ENCODE measurements at places on chromosomes 7 and 10.

- peak; percentile 9 for DNase-seq
Measured at GRCh38 chr10:89428877-89429276, 14.5 kb downstream of the IFIT5 start.

- no peak for DNase-seq
Measured at GRCh38 chr7:4706384-4707216, 24.5 kb downstream of the FOXK1 start.

GRCh38 chr10:59706851-59707797, 2.5 kb downstream of the SLC16A9 start:
- no peak for DNase-seq

- DNase-seq: no peak
Measured at GRCh38 chr7:79806161-79806734, 328.4 kb upstream of the GNAI1 start.

- no peak for DNase-seq
Measured at GRCh38 chr7:30911561-30911969, at the start of gene AQP1. AQP1 (plus strand) TSS chr7:30911853; CDS start chr7:30911910, 57 bp downstream.

- DNase-seq: no peak
Measured at GRCh38 chr7:155258226-155258560, 39.5 kb upstream of the INSIG1 start.

DNA sequence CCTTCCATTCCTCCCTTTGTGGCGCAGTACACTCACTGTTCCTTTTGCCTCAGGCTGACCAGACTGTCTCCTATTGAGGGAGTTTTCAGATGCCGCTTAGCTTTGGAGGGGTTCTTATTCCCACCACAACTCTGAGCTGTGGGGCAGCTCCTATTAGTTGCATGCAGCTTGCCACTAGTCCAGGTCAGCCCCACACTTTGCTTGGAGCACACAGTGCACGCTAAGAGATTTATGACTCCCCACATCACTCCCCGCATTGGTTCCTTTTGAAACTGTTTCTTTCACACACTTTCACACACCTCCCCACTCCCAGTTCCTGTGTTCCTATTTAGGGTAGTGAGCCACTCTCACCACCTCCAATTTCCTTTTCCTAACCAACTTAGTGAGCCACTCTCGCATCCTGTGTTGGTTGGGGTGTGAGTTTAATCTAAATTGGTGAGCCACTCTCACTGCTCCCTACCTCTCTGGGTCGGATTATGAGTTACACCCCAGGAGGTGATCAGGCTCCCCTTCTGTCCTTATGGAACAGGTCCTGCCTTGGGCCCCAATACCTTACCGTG, 10.4 kb upstream of the ZNF485 start:
- no peak for DNase-seq

DNA sequence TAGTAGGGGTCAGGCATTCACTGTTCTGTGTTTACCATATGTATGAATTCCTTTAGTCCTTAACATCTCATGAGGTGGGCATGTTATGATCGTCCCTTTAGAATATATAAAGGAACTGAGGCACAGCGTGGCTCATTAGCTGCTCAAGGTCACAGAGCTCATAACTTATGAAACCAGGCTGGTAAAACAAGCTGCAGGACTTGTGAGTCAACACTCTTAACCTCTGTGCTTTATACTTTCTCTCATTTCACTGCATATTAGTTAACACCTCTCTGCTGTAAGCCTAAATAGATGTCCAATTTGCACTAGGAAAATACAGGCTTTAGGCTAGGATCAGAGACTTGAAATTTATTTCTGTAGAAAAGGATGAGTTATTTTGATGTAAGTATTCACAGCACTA, 180.3 kb upstream of the HDAC9 start:
- DNase-seq: no peak

DNA sequence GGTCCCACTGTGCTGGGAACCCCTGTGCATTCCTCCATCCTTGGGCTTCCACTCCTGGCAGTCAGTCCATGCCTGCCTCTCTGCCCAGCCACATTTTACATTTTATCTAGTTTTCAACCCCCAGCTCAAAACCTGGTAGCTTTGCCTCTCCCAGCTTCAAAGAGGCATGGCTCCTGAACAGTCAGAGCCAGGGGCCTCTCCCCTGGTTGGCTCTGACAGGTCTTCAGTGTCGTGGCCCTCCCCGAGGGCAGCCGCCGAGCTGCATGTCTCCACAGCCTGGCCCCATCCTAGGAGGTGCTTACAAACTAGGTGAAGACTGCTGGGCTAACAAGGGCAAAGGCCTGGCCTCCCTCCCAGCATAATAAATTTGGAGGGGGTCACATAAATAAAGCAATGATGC, 14.8 kb downstream of the COBL start:
- no peak for DNase-seq

- no peak for DNase-seq
Measured at GRCh38 chr10:120978589-120979252, 127.6 kb downstream of the WDR11 start.

GRCh38 chr7:35448486-35448885, 194.6 kb upstream of the TBX20 start:
- DNase-seq: no peak

DNA sequence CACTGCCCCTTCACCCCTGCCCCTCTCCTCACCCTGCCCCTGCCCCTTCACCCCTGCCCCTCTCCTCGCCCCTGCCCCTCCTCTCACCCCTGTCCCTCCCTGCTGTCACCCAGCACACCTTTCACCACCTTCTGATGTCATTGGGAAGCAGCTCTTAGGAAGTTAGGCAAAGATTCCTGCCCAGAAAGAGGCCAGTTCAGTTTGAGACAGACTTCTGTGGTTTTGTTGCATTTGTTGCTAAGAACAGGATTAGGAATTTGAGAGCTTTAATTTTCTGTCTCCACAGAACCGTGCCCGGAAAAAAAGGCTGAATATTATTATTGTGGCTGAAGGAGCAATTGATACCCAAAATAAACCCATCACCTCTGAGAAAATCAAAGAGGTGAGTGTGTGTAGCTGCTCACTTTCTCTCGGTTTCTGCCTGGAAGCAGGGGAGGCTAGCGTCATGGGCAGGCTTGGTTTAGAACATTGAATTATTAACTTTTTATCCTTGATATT, 39.6 kb downstream of the PFKP start:
- no peak for DNase-seq

DNA sequence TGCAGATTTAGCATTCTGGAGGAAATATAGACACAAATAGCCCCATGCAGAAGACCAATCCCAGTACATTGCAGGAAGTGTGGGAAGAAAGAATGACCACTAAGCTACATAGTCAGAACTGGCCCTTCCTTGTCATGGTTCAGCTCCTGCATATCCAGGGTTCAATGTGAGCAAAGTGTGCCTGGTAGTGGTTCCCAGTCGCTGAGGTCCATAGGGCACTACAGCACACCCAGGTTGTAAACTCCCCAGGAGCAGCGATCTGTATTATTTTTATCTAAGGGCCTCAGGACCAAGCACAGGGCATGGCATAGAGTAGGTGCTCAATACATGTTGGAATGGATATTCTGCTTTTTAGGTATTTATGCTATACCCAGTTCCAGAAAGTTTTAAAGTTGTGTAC, 114.4 kb downstream of the RTKN2 start:
- no peak for DNase-seq

DNA sequence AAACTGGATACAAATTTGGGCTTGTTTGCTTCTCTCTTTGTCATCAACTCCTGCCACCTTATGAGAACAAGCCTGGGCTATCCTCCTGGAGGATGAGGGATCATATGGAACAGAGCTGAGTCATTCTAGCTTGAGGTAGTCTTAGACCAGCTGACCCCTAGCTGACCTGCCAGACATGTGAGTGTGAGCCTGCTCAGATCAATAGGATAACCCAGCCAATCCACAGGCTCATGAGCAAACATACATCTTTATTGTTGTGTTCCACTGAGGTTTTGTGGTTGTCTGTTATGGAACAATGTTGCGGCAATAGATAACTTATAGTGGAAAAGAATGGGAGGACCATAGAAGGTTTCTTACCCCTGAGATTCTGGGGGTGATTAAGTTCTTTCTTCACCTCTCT, 54.5 kb upstream of the FAM180A start:
- no peak for DNase-seq

DNA sequence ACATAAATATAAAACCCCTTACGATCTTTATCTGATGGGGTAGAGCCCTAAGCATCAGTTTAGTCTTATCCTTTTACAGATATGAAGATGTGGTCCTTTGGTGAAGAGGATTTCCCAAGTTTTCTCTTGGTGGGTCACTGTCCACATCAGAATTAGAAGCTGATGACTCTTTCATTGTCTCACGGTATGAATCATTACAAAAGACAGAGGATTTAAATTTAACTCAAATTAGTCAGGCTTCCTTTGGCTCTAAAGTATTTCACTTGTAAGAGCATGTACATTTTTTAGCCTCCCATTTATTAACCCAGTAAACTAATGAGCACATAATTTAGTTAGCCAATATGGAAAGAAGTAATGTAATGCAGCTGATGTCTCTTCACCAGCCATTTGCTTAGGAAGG, 49.9 kb upstream of the TMEM26 start:
- no peak for DNase-seq

- DNase-seq: no peak
Measured at GRCh38 chr10:80684259-80684658, 146.6 kb downstream of the SH2D4B start.

DNA sequence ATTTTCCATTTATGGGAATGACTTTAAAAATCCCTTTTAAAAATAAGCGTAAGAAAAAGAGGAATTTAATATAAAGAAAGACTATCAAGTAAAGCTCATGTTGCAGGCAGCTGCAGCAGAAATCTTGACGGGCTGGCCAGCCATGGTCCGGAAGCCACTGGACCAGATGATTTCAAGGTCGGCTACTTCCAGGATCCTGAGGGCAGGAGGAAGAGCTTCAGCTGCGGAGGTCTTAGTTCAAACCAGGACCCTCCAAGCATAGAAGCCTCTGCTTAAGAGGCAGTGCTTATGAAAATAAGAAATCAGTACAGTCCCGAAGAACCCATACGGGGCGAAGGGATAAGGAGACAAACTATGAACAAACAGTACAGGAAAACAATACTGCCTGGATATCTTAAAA, 220.2 kb upstream of the CELF2 start:
- no peak for DNase-seq

DNA sequence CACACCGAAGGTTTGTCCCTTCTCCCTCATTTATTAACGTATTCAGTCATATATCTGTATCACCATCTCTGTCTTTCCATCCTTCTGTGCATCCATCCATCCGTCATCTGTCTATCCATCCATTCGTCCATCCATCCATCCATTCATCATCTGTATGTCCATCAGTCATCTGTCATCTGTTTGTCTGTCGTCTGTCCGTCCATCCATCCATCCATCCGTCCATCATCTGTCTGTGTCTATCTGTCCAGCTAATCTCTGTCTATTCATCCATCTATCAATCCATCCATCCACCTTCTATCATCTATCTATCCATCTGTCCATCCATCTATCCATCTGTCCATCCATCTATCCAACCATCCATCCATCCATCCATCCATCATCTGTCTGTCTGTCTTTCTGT, 213.9 kb downstream of the TYW1 start:
- DNase-seq: no peak

DNA sequence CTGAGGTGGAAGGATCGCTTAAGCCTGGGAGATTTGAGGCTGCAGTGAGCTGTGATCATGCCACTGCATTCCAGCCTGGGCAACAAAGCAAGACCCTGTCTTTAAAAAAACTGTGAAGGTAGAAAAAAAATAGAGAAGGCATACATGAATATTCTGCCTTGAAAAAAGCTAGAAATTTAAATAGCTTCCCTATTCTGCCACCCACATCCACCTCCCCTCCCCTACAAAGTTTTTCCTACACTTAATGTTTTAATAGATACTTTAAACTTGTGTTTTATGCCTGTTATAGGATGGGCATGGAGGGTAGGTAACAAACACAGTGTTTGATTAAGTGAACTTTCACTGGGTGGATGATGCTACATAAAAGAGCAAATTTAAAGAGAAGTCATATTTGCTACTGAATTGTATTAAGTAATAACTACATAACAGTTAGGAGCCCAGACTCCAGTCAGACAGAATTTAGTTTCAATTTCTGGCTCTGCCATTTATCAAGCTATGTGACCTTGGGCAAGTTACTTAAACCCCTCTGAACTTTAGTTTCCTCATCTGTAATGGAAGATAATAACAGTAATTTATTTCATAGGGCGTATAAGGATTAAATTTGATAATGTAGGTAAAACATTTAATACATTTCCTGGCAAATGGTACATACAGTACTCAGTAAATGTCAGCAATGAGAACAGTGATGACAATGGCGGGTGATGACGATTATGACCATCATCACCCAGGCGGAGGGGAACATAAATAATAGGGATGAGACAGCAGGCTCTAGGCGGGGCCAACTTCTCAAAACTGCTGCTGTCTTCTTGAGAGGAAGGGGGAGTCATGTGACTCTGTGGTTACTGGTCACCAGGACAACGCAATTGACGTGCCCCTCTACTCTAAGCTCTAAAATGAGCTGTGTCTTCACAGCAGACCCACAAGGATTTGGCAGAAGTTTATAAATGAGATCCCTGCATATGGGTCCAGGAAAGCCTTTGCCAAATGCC, 15.8 kb downstream of the DNMBP start:
- no peak for DNase-seq

DNA sequence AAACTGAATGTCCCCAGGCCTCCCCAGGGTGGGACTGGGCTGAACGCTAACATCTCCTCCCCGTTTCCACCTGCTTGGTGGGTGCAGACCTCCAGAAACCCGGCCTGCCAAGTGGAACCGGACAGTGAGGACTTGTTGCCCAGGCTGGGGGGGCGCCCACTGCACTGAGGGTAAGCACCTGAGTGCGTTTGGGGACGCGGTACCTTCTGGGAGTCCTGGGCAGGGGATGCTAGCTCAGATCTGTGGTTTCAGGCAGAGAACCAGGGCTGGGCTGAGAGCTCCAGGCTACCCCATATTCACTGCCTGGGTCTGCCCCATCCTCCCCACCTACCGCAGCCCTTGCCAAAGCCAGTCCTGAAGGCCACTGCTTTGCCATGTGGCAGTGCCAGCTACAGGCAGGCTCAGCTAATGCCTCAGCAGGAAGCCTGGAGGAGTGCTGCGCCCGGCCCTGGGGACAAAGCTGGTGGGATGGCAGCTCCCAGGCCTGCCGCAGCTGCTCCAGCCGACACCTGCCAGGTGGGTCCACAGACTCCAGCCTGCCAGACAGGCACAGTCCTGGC, 3.5 kb upstream of the ZNF467 start:
- DNase-seq: no peak

DNA sequence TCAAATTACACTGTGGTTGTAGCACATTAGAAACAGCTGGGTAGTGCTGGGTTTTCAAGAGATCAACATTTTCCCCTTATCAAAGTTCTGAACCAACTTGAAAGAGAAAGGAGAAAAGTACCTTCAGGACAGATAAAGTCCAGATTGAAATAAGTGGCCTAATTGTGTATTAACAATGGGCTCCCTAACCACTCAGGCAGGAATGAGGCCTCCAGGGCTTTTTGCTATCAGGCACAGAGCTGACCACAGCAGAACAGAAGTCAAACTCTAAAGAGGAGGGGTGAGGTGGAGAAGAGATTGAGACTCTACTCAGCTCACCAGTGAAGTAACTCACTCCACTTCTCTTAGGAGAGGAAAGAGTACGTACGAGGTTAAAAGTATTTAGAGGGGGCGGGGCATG, 394.1 kb upstream of the PHF14 start:
- no peak for DNase-seq

DNA sequence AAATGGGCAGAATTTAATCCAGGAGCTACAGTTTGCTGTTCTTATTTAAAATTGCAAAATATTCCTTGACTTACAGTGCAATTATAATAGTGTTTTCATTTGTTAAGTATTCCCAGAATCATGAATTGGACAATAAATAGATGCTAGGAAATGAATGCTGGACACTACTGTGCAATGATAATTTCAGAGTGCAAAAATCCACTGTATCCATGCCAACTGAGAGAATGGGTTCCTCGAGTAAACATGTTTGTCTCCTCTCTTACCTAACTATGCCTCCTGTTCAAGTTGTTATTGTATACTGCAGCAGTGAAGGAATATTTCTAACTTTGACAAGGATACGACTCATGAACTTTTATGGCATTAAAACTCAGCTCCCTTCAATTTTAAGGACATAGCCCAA, 1396.3 kb downstream of the GATA3 start:
- DNase-seq: no peak
